ENCODE measurements at places on chromosomes 3 and 15. TPM values are rescaled to one million over a fixed set of nuclear protein-coding genes. Genes with fewer than 3 reads are reported as not detected.
A peak's percentile ranks its signal among the peaks of the same experiment; 100 is the strongest.

The SV2B gene
- 1.7 TPM for total RNA-seq

The ANKUB1 gene
- not detected for total RNA-seq

The DNAH12 gene
- 0.29 TPM for total RNA-seq

The PYGO1 gene
- 29.0 TPM for total RNA-seq

- H3K27me3 ChIP-seq, result peaks cover 11% of the 10 kb centered on the region
- H3K4me1 ChIP-seq, result peaks cover 40% of the 10 kb centered on the region
- peak overlapping the region; percentile 85 for H3K4me3 ChIP-seq
- peaks cover 18% of the 10 kb centered on the region for H3K36me3 ChIP-seq
These were observed 2.2 kb upstream of the HES1 start for GRCh38 chr3:194133661-194134230.

DNA sequence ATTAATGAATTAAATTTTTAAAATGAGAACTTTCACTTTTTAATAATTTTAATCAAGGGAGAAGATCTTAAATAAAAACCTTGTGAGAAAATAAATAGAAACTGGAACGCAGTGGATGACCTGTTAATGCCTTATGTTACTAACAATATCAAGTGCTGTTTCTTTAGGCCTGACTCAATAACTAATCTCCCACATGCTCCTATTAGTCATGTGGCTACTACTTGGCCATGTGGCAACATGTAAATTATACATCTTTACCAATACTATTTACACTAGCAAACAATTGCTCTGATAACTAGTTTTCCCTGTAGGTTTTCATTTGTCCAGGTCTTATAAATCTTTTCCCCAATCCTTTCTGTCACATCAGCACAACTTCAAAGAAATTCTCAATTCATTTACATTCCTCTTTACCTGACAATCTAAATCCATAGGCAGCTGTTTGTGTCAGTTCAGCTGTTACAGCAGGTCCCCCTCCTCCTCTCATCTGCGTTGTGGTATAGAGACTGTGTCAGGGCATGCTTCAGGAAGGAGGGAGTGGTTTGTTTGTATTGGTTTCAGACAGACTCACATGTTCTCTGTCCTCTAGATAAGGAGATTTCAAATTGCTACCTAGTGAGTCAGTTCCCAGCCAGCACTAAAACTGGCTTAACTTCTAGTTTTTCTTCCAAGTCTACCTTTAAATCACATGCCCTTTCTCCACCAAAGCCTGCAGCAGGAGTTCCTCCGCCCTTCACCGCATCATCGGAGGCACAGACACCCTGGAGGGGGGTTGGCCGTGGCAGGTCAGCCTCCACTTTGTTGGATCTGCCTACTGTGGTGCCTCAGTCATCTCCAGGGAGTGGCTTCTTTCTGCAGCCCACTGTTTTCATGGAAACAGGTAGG, 11.3 kb upstream of the C3orf52 start:
- no peaks in the 10 kb centered on the region for H3K36me3 ChIP-seq
- peak overlapping the region; percentile 72 for H3K4me3 ChIP-seq
- peak overlapping the region; percentile 97 for H3K27ac ChIP-seq
- H3K4me1 ChIP-seq, result peaks cover 10% of the 10 kb centered on the region
- no peak for DNase-seq
